ENCODE measurements at places on chromosomes 3 and 15.

GRCh38 chr15:93941697-93942096 lies 289.7 kb upstream of the MCTP2 start:
- no peak for DNase-seq

DNA sequence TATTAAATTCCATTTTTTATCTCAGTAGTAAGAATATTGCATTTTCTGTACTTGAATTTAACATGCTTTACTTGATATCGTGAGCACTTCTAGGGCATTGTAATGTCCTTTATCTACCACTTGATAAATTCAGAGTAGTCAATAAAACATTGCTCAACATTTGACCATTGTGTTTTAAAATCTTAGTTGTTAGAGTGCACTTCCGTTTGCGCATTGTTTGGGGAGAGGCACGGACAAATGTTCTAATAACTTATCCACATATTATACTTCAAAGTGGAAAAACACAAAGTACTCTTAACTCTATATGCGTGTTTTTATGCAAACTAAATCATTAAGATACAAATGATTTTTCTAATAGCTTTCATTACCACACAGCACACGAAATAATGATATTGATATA lies 419 bp downstream of the FAM227B start:
- peak; percentile 74 for DNase-seq

- no peak for DNase-seq
These were observed 601.4 kb downstream of the CADM2 start for GRCh38 chr3:85560088-85560785.

DNA sequence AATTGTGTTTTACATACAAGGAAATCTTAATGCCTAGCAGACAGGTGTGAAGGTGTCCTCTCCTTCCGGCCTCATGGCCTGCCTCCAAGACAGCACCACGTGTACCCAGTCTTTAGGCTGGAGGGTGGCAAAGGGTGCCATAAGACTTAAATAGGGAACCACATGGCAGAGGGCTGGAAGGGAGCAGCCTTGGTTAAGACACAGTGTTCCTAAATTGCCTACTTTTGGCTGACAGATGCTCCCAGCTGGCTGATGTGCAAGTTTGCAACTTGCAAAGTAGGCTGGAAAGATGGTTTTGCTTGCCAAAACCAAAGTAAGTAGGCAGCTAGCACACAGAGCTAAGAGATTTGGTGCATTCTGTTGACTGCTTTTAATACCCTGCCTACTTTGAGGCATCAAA lies 45.2 kb downstream of the CCNB2 start:
- DNase-seq = no peak

DNA sequence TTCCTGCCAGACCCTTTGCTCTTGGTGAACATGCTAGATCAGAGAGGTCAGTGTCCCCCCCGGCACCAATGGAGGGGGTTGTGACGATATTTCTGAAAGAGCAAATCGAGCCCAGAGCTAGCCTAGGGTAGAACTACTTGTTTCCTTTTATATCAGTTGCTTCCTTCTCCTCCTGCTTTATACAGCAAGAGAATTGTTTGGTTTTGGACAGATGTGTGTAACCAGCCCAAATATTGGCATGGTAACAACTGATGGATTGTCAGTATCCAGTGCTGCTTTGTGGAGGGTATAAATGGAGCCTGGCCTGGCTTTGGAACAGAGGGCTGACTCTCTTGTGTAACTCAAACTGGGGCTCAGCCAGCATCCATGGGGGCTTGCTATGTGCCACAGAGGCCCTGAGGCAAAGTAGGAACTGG lies 27.2 kb downstream of the SNX1 start:
- no peak for DNase-seq

DNA sequence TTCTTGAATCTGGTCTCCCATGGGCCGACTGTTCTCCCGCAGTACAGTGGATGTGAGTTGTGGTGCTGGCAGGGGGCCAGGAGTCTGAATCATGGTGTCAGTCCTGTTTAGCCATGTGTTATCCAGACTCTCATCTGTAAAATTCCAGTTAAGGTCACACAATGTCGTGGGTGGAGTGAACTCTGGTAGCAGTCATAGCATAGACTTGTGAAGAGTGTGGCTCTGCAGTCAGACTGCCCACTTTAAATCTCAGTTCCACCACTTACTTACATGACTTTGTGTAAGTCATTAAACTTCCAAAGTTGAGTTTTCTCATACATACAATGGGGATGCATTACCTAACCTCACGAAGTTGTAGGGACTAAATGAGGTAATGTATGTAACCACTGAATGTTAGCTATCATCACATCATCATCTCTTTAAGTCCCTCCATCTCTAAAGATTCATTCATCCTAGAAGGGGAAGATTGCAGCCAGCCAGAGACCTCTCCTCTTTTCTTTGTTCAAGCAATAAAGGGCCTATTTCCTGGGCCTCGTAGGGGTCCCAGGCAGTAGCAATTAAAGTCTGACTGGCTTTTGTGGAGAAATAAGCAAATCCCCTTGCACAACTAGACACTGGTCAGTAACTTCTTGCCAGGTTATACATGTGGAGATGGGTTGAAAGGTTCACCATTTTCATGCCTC lies 93.9 kb downstream of the PCCB start:
- peak; percentile 12 for DNase-seq

DNA sequence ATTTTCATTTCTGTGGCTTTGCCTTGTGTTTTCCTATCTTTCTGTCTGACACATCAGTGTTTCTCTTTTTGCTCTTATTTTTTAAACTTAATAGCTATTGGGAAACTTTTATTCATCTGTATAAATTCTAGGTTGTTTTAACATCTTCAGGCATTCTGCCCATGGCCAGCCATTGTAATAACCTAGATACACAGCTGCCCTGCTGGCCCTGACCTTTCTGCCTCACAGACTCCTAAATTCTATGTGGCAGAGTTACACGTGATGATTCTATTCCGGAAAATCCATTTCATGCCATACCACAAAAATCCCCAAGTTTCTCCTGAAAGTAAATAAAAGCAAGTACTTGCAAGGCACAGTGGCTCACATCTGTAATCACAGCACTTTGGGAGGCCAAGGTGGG lies 150.1 kb downstream of the UACA start:
- DNase-seq = no peak

GRCh38 chr3:184016169-184016570 lies 1.5 kb downstream of the ABCC5 start:
- DNase-seq = peak; percentile 64

DNA sequence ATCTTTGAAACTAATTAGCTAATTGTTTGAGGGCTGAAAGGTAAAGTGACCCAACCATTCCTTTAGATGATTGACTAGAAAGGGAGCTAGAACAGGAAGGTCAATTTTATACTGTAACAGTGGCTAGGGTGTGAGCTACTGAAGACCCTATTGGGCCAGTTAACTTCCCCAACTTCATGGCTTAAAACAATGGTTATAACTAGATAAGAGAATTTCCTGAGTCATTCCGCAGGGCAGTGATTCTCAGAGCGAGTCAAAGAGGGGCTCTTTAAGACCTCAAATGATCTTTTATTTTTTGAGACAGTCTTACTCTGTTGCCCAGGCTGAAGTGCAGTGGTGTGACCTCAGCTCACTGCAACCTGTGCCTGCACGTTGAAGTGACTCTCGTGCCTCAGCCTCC lies 33.7 kb upstream of the TTBK2 start:
- DNase-seq = peak; percentile 67

- DNase-seq = no peak
These were observed 33.6 kb downstream of the PARP14 start for GRCh38 chr3:122714273-122714672.

GRCh38 chr15:93987068-93987467 lies 244.3 kb upstream of the MCTP2 start:
- DNase-seq = no peak

DNA sequence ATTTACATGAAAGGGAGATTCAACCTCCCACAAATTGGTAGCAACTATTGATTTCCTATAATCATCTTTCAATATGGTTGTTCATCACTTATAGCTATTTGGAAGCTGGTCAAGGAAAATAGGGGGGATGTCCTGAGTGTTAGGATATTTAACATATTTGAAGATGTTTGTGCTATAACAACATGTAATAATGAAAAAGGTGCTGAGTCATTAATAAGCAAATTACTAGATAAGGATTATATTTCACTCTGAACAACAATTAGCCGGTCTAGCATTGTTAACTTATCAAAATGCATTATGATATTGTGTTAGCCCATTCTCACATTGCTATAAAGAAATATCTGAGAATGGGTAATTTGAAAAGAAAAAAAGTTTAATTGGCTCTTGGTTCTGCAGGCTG lies 225.8 kb upstream of the ARPP21 start:
- no peak for DNase-seq

All from OCI-M1 (cell line).